Stimulated activated CD4-positive, alpha-beta T cell treated with anti-CD3 and anti-CD28 coated beads, Interleukin-1b, Interleukin-23, amount 100 ng/mL, for 1 hour (primary cell): ENCODE measurements at places on chromosomes 1 and 21.

- DNase-seq: no peak
Observed at GRCh38 chr1:66730462-66730861, 21.8 kb upstream of the DYNLT5 start.

DNA sequence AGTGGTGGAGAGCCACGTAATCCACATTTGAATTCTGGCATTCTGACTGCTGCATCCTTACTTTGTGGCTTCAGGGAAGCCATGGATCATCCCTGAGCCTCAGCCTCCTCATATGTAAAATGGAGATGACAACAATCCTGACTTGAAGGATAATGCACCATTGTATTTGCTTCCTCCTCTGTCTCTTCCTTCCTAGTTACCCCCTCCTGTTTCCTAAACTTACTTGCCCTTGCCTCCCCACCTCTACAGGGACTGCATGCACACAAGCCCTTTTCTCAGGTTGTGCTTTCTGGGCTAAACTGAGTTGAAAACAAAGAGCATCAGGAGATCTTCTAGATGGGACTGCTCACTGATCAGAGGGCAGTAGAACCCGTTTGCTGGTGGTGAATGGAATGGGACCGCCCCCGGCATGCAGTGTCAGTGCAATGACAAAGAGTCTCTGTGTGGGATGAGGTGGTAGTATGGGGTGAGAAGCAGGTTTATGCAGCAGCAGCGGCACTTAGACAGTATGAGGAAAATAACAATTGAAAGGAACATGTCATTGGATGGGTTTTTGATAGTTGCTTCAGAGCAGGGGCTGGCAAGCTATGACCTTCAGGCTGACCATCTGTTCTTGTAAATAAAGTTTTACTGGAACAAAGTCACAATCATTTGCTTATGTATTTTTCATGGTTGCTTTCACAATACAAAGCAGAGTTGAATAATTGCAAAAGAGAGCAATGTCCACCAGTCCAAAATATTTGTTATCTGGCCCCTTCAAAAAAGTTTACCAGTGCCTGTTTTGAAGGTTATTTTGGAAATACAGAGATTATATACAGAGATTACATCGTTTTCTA, 6.1 kb upstream of the ADAMTS1 start:
- no peak for DNase-seq

DNA sequence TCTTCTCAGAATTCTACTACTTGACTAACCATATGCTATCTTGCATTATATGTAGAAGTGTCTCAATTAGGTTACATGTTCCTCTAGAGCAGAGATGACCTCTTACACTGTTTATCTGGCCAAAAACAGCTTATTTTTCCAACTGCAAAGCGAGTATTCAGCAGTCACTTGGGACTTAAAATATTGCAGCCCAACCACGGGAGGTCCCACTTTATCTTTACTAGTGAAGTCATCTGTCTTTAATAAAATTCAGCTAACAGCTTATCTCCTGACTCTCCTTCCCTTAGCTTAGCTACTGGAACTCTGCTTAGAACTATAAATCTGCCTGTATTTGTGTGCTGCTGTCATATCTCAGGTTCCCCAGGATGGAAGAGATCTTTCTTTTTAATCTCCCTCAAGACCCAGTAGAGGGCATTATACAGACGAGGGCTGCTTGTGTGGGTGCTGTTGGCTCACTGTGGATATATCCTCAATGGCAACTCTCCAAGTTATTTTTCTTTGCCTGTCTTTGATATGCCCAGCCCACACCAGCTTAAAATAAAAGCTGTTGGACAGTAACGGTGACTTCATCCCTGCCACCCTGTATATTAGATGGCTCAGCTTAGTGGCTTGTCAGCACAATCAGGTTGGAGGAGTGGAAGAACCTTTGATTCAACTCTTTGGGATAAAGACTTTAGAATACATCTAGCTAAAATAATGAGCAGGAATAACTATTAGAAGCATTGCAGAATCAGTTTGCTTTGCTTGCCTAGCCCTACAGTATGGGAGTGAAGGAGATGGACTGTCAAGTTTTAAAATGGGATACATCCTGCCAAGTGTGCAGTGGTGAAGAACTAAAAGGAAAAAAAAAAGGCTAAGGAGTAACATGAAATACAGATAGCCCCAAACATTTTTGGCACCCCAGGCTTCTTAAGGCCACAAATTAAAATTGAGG, 9.6 kb downstream of the ENSA start:
- DNase-seq: no peak

DNA sequence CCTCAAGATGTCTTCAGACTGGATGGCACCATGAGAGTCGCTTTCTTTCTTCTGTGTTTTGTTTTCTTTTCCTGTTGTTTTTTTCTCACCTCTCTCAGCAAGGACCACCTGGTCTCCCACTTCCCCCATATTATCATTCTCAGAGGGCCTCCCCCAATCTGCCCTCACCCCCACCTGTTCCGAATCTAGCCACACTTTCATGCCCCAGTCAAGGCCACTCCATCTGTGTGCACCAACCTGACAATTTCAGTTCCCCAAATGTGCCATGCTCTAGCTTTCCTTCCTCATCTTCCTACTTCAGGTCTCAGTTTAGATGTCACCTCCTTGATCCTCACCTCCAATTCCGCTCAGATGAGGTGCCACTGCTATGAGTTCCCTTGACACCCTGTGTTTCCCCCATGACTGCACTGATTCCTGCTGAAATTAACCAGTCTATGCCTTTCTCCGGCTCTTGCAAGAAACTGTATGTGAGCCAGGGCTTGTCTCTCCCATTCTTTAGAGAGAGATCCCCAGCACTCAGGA, 146.2 kb downstream of the PLPP3 start:
- no peak for DNase-seq

GRCh38 chr1:6898974-6899539, 113.8 kb downstream of the CAMTA1 start:
- no peak for DNase-seq

DNA sequence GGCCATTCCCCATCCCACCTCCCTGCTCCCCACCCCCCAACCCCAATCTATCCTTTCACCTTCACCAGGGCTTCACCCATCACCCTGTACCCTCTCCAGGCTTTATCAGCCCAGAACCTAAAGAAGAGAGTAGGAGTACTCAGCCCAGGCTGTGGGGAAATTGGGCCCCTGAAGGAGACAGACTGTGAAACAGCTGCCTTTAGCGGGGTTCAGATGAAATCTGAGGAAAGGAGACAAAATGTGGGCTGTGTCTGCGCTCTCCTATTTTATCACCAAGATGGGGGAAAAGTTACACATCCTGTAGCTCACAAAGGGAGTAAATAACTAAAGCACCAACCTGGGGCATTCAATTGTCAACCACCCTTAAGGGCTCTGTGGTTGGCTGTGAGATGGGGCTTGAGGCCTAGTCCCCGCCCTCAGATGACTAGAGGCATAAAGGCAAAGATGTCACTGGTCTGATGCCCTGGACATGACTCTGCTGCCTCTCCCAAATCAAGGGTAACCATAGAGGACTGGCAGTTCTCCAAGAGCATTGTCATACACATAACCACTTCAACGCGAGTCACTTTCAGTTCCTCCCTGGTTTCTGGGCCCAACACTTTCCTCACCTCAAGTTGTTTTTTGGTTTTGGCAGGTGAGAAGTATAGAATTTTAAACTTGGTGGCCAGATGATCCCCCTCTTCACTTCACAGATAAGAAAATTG, 30.0 kb downstream of the SLC27A3 start:
- peak; percentile 25 for DNase-seq

DNA sequence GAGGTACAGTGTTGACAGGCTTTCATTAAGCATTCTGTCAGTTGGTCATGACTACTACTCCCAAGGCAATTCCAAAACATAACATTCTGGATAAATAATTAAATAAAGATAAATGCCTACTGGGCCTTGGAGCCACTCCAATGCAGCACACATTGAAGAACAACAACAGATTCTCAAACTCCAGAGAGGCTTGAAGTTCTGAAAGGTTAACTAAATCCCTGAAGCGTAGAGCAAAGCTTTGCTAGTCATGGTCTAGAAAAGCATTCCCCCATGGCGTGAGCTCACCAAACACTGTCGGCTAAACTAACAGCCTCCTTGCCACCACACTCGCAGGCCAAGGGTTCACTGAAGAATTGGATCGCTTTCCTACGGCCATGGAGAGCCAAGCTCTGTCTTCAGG, 268.0 kb downstream of the ATG4C start:
- DNase-seq: no peak

DNA sequence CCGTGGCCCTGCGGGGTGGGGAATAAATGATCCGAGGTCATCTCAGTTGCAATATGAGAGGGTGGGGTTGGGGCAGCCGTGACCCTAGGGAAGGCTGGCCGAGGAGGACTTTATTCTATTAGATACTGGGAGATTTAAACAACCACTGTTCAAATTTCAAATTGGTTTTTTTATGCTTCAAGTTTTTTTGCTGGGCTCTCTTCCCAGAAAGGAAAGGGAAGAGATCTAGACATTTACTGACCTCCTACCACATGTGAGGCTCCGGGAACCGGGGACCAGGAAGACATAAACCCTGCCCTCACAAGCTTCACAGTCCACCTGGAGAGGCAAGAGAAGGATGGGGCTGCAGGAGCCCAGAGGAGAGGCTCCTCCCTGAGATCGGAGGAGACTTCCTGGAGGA, 207.3 kb downstream of the FOXD2 start:
- DNase-seq: no peak

DNA sequence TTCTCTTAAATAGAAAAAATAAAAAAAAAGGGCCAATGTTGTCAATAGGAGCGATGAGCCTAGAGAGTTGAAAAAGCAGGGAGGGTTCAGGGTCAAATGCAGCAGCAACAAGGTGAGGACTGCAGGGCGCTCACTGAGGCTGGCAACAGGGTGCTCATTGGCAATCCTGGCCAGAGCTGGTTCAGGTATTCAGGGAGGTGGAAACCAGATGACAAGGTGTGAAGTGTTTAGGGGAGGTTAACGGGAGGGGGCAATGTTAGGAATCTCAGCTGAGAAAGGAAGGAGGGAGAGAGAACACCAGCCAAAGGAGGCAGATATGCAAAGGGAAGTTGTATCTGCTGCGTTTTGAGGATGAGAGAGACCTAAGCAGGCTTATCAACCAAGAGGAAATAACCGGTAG, 129.8 kb upstream of the DAB1 start:
- DNase-seq: no peak

DNA sequence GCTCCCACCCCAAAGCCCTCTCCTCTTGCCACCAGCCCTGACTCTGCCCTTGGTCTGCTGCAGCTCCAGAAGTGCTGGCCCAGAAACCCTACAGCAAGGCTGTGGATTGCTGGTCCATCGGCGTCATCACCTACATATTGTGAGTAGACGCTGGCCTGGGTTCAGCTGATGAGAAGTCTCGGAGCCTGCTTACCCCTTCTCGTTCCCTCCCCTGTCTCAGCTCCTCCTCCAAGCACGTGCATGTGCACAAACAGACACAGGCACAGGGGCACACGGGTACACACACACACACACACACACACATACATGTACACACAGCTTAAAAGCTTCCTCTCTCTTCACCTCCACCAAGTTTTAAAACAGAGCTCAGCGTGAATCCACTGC, 24.3 kb downstream of the CAMK1G start:
- no peak for DNase-seq

GRCh38 chr1:78298349-78298748, 192.4 kb upstream of the PTGFR start:
- DNase-seq: no peak

DNA sequence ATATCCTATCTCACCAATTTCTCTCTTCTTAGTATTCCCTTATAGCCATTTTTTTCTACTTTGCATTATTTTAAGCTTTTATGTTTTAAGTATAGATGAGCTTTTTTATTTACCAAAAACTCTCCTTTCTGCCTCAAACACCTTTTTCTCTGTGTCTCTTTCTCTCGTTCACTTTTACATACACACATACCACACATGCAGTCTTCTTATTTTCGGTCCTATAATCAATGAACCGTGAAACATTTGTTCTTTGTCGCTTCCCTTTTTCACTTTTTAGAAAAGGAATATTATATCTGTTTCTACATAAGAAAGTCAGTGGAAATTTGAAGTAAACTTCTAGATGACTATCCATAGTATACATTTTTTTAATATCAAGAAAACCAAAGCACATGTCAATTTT, 183.2 kb downstream of the MRPL39 start:
- DNase-seq: no peak

GRCh38 chr1:66546047-66546810, 12.3 kb downstream of the SGIP1 start:
- DNase-seq: no peak

DNA sequence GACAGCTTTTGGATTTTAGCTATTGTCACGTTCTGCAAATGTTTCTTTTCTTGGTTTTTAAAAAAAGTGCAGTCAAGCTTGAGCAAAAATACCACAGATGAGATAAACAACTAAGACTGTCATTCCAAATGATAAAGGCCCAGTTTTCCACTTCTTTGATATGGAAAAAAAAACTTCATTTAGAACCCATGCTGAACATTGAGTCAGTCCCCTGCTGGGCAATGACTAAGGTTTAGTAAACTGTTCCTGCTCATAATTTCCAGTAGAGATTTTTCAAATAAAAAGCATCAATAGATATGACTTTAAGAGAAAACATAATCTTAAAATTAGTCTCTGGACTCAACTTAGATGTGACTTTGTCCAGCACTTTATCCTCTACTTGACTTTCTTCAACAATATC, 167.9 kb upstream of the C8B start:
- no peak for DNase-seq

DNA sequence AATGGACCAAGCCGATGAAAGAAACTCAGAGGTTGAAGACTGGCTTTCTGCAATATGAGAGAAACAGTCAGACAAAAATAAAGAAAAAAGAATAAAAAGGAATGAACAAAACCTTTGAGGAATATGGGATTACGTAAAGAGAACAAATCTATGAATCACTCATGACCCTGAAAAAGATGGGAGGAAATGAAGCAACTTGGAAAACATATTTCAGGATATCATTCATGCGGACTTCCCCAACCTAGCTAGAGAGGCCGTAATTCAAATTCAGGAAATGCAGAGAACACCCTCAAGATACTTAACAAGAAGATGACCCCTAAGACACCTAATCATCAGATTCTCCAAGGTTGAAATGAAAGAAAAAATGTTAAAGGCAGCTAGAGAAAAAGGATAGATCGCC, 705.3 kb upstream of the CHRM3 start:
- no peak for DNase-seq

- DNase-seq: no peak
Observed at GRCh38 chr1:167949785-167950184, 12.9 kb upstream of the MPC2 start.

DNA sequence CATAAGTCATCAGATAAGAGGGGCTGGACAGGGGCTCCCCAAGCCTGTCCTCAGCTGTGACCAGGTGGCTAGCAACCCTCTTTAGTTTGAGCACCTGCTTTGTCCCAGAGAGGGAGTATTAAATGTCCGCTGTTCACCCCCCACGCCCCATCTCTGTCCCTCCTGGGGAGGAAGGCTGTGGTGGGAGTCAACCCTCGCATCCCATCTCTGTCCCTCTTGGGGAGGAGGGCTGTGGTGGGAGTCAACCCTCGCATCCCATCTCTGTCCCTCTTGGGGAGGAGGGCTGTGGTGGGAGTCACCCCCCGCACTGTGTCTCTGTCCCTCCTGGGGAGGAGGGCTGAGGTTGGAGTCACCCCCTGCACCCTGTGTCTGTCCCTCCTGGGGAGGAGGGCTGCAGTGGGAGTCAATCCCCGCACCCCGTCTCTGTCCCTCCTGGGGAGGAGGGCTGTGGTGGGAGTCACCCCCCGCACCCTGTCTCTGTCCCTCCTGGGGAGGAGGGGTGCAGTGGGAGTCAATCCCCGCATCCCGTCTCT, 72.6 kb upstream of the ABCG1 start:
- no peak for DNase-seq
